ENCODE measurements at places on chromosomes 6 and 20. TPM values are rescaled to one million over a fixed set of nuclear protein-coding genes. Genes with fewer than 3 reads are reported as not detected.

Gene CLVS2
- 0.13 TPM for total RNA-seq

DNA sequence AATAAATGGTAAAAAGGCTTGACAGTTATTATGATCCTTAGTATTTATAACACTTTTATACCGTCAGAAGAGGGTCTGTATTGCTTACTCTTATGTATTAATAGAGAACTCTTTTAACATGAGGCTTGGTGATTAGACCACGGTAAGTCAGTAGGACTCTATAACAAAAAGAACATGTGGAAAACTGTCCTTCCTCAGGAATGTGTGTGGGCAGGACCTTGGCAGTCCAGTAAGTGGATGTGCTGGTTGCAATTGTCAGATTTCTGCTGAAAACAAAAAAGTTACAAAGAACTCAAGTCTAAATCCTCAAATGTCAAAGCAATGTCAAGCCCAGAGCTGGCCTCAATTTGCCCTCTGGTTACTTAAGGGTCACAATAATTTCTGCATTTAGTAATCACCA lies 81.1 kb downstream of the PLCG1 start:
- H3K36me3 ChIP-seq, result no peaks in the 10 kb centered on the region
- no peak overlapping the region for H3K4me3 ChIP-seq
- no peak overlapping the region for H3K27ac ChIP-seq

GRCh38 chr6:170018422-170018935 lies 267.1 kb downstream of the ERMARD start:
- no peak overlapping the region for H3K27ac ChIP-seq
- H3K27me3 ChIP-seq, result peaks cover 18% of the 10 kb centered on the region
- no peaks in the 10 kb centered on the region for H3K36me3 ChIP-seq
- H3K4me1 ChIP-seq, result peaks cover 7% of the 10 kb centered on the region
- no peak for DNase-seq

- no peaks in the 10 kb centered on the region for H3K27me3 ChIP-seq
- no peak for DNase-seq
- H3K4me1 ChIP-seq, result no peaks in the 10 kb centered on the region
- no peak overlapping the region for H3K4me3 ChIP-seq
These were observed 151.1 kb downstream of the TMEM242 start for GRCh38 chr6:157172231-157172701.

GRCh38 chr6:7328243-7328642 lies 15.2 kb upstream of the SSR1 start:
- no peak for DNase-seq
- H3K27ac ChIP-seq, result no peak overlapping the region
- H3K27me3 ChIP-seq, result no peaks in the 10 kb centered on the region
- H3K4me1 ChIP-seq, result peaks cover 7% of the 10 kb centered on the region
- no peak overlapping the region for H3K4me3 ChIP-seq
- no peaks in the 10 kb centered on the region for H3K36me3 ChIP-seq
